SIG-M5 (cell line): ENCODE measurements at places on chromosomes 6 and 20.

DNA sequence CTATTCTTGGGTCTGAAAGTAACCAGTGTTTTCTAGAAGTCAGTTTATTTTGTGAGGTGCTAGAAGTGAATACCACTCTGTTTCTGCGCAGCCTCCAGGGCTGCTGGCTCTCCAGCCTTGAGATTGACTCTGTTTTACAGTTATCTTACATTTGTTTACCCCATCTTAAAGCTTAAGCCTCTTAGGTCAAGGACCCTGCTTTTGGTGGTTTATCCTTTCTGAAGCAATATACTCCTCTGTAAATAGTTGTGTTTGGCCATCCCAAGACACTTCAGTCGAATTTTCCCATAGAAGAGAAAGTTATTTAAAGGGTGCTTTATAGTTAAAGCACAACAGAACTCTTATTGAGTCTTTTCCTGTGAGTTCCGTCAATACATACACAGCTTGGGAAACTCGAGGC lies 190.6 kb upstream of the RSPO3 start:
- DNase-seq, result no peak

- DNase-seq, result no peak
Measured at GRCh38 chr6:74756923-74757322, 448.9 kb downstream of the COL12A1 start.

GRCh38 chr6:99790679-99791078 lies 184.0 kb downstream of the PRDM13 start:
- DNase-seq, result no peak

- no peak for DNase-seq
Measured at GRCh38 chr6:69422475-69422874, 374.3 kb downstream of the LMBRD1 start.

DNA sequence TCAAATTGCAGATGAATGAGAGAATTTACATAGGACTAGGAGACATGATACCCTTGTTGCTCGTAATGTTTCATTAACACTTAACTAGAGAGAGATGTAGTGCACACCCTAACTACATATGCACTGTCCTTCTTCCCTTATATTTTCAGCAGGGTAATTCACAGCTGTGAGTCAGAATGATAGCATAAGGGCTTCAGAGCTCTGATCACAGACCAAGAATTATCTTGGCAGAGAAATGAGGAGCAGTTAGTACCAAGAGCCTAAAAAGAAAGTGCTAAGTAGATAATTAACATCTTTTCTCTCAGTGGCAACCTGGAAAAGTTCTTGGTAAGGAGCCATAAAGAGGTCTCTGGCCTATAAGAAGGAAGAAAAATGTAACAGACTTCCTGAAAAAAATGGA lies 35.8 kb downstream of the GRIK2 start:
- DNase-seq, result no peak

- DNase-seq, result no peak
Measured at GRCh38 chr20:61789329-61789728, 276.4 kb downstream of the TAF4 start.

DNA sequence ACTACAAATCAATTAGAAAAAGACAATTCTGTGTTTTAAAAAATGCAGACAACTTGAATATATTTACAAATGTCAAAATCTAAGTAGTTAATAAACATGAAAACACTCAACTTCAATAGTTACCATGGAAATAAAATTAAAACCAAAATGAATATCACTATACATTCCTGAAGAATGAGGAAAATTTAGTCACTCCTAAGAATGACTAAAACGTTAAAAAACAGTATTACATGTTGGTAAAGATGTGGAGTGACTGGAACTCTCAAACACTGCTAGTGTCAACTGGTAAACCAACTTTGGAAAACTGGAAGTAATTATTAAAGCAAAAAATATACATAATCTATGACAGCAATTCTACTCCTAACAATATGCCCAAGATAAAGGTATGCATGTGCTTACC lies 36.3 kb downstream of the AHI1 start:
- DNase-seq, result no peak

DNA sequence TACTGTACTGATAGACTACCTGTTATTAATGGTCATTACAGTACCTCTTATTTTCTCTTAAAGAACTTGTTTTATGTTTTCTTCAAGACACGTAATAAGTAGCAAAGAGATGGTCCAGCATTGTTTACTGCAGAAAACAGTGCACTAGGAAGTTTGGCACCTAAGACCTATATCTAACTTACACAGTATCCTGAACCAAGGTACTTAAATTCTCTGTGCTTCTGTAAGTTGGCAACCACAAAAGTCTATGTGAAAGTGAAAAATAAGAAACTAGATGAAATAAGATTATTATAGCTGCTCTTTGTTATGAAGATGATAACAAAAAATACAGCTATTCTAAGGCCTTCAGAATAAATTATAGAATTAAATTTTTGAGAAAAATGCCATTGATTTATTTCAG lies 411.7 kb upstream of the SOX4 start:
- no peak for DNase-seq

- no peak for DNase-seq
Measured at GRCh38 chr6:29727637-29728036, 4.4 kb downstream of the HLA-F start.

DNA sequence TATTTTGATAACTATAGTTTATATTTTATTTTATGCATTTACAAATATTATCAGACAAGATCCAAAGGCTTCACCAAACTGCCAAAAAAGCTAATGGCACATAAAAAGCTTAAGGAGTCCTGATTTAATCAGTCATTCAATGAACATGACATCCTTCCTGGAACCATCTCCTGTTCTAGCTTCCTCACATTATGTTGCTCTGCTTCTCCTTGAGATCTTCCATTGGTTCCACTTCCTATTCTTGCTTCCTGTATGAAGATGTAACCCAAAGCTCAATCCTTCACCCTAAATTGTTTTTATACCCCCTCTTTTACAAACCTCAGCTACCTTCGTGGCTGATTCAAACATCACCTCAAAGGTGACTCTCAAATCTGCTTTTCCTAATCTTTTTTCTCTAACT lies 4.5 kb upstream of the BRD2 start:
- no peak for DNase-seq
